ENCODE measurements at places on chromosomes 5 and 9.

GRCh38 chr5:137254119-137255090, 244.7 kb downstream of the SPOCK1 start:
- peaks cover 2% of the 10 kb centered on the region for H3K4me1 ChIP-seq
- H3K27me3 ChIP-seq: no peaks in the 10 kb centered on the region
- DNase-seq: peak; percentile 37
- no peak overlapping the region for H3K4me3 ChIP-seq
- H3K27ac ChIP-seq: no peak overlapping the region

DNA sequence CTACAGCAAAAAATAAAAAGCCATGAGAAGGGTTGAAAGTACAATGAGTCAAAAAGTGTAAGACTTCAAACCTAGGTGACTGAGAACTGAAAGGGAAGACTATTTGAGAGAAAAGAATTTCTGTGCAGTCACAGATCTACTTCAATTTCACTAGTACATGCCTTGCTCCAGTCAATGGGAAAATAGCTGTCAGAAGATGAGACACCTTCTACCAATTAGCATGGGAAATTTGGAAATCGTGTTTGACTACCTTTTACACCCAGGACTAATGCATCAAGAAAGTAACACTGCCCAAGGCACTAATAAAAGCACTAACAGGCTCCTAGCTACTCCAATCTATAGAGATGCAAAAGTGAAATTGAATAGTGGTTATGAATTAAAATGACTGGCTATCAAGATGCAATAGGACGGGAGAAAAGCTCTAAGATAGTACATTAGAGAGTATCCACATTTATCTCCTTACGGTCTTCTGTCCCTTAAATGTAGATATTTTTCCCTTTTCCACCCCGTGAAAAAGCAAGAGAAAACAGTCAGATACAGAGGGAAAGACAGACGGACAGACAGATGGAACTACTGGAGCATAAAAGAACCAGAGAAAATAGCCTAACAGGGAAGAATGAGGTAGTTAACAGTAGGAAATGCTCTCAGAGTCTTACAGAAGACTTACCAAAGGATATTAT, 15.2 kb downstream of the ERP44 start:
- H3K4me1 ChIP-seq: no peaks in the 10 kb centered on the region
- no peak for DNase-seq
- no peak overlapping the region for H3K27ac ChIP-seq
- no peaks in the 10 kb centered on the region for H3K27me3 ChIP-seq

GRCh38 chr5:157047898-157048297, 11.0 kb downstream of the HAVCR1 start:
- no peaks in the 10 kb centered on the region for H3K4me1 ChIP-seq
- H3K27ac ChIP-seq: no peak overlapping the region
- DNase-seq: no peak
- no peaks in the 10 kb centered on the region for H3K27me3 ChIP-seq
- no peak overlapping the region for H3K4me3 ChIP-seq
- no peaks in the 10 kb centered on the region for H3K36me3 ChIP-seq

DNA sequence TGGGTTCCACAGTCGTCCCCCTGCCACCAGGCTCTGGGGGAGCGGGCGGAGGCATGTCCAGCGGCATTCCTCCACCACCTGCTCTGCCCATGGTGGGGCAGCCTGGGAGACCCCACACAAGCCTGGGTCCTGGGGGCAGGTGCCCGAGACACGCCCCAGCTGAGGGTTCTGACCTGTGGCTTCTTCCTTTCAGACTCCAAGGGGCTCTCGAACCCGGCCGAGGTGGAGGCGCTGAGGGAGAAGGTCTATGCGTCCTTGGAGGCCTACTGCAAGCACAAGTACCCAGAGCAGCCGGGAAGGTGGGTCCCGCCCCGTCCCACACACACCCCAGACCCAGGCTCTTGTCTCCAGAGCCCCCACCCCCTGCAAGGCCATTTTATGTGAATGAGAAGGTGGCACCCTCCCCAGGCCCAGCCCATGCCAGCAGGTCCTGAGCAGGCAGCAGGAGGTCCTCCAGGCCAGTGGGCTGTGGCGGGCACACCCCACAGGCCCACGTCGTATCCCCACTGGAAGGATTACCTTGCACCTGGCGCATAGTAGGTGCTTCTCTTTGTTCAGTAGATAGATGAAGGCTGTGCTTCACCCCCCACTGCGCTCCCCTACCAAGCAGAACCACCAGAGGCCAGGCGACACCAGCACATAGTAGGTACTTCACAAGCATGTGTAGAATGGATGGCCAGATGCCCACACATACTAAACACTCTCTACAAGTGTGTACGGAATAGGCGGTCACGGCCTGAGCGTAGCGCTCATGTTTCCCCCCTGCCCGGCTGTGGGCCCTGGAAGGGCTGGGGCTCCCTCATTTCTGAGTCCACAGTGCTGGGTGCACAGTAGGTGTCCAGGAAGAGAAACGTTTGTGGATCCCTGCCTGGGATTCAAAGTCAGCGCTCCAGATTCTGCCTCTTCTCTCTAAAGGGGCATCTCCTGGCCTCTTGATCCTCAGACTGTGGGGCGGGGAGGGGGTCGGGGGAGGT, 107.9 kb downstream of the RXRA start:
- no peaks in the 10 kb centered on the region for H3K27me3 ChIP-seq
- peaks cover 96% of the 10 kb centered on the region for H3K36me3 ChIP-seq
- no peak overlapping the region for H3K4me3 ChIP-seq

DNA sequence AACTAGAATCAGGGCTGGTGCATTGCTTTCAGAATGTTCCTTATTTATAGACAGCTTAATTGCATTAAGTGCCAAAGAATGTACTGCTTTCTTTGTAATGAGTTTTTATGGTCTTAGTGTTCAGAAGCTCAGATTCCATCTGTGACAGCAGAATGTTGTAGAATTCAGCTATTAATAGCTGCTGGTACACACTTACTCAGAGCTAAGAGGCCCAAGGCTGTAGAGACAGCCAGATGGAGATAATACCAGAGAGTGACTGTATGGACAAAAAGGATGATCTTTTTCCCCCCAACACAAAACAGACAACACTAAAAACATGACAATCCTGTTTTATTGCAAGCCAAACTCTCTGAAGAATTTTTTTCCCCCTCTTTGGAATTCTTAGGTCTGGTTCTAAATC, 50.2 kb downstream of the PPP2R2B start:
- H3K4me3 ChIP-seq: no peak overlapping the region
- DNase-seq: no peak
- peaks cover 2% of the 10 kb centered on the region for H3K4me1 ChIP-seq
- no peaks in the 10 kb centered on the region for H3K27me3 ChIP-seq
- no peak overlapping the region for H3K27ac ChIP-seq
- H3K36me3 ChIP-seq: no peaks in the 10 kb centered on the region

- H3K27ac ChIP-seq: no peak overlapping the region
- no peak for DNase-seq
- no peaks in the 10 kb centered on the region for H3K4me1 ChIP-seq
Measured at GRCh38 chr5:128349044-128349858, 188.8 kb downstream of the FBN2 start.

- H3K36me3 ChIP-seq: peaks cover 48% of the 10 kb centered on the region
- peaks cover 54% of the 10 kb centered on the region for H3K4me1 ChIP-seq
- no peak overlapping the region for H3K4me3 ChIP-seq
- H3K27ac ChIP-seq: no peak overlapping the region
- no peak for DNase-seq
Measured at GRCh38 chr5:1520791-1521453, 2.8 kb downstream of the LPCAT1 start.
